PC-9 (cell line): ENCODE measurements at places on chromosomes 16 and 17. TPM values are rescaled to one million over a fixed set of nuclear protein-coding genes. Genes with fewer than 3 reads are reported as not detected.
A peak's percentile ranks its signal among the peaks of the same experiment; 100 is the strongest.

DNA sequence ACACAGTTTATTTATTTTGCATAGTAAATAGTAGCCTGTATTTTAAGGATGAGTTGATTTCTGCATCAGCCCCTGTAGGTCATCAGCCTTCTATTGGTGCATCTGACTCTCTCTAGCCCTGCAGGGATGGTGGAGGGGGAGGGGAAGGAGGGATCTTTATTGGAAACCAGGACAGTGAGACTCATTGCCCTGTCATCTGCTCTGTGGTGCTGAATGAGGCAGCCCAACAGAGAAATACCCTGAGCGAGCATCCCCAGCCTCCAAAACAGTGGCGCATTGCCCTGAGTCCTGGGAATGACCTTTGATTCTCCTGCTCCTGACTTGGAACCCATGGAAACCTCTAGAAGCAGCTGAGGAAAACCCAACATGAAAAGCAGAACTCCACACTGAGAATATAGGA is 45.5 kb upstream of the STH start:
- DNase-seq: no peak

GRCh38 chr17:50952013-50952412 is 85.9 kb upstream of the TOB1 start:
- peak; percentile 95 for DNase-seq

DNA sequence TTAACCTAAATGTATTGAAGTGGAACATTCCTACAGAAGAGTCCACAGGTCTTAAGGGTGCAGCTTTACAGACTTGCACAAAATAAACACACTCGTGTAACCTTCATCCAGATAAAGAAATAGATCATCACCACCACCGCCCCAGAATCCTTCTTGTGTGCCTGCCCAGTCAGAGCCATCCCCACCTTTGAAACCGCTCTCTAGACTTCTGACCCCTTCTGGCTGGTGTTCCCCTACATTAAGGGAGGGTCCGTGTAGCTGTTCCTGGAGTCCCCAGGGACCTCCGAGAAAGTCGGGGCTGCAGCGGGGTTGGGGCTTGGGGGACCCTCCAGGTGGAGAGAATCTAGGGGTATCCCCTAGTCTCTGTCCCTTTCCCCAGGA is 9.4 kb downstream of the TBX4 start:
- DNase-seq: no peak

GRCh38 chr16:11599579-11599978 is 12.9 kb upstream of the LITAF start:
- no peak for DNase-seq

Gene SAMD14
- total RNA-seq: 0.17 and 0.73 TPM in 2 replicates

Gene SPATA22
- total RNA-seq: not detected in 2 replicates

Gene FBXW10
- 5.3 and 6.1 TPM in 2 replicates for total RNA-seq
